NCI-H524 treated with DMSO at 0.1 percent for 48 hours (cell line): ENCODE measurements at places on chromosomes 3 and 15.

DNA sequence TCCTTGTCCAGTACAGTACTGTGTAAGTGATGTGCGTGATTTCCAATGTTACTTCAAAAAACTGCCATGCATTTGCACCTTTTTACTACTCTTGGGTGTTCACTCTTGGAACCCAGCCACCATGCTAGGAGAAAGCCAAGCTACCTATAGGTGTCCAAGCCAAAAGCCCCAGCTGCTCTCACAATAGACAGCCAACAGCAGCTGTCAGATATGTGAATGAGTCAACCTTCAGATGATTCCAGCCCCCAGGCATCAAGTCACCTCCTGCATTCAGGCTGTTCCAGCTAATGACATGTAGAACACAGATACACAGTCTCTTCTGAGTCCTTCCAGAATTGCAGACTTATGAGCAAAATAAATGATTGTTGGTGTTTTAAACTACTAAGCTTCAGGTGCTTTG, 417.7 kb upstream of the TGFBR2 start:
- no peak for DNase-seq

GRCh38 chr15:89370120-89370977, 35.7 kb upstream of the POLG start:
- DNase-seq: no peak

- DNase-seq: no peak
These were observed 133.8 kb upstream of the IQSEC1 start for GRCh38 chr3:13206799-13207577.

GRCh38 chr3:168398371-168399025, 302.8 kb upstream of the GOLIM4 start:
- DNase-seq: no peak

DNA sequence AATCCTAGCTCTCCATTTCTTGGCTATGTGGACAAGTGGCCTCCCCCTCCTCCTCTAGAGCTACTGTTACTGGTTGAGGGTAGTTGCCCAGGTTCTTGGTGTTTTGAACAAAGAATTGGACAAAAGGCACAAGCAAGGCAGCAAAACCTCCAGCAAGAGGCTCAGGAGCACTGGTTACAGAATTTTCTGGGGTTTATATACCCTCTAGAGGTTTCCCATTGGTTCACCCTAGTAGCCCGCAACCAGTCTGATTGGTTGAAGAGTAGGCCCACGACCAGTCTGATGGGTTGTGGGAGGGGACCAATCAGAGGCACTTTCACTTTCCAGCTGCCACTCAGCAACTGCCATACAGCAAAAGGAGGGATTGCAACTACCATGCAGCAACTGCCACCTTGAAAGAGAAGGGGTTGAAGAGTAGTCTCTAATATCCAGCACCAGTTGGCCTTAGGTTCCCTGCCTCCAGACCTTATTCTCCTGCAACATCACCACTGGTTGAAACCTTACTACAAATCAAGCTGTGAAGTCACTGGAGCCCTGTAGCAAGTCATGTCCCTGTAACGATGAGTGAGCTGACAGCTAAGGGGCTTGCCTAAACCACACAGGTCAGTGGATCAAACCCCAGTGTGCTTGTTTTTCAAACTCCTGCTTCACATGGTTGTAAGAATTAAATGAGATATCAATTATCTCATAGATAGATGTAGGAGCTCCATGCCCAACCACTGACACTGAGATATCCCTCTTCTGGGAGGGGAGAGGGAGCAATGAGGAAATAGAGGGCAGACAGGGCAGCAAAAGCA, 2.9 kb upstream of the C15orf39 start:
- DNase-seq: no peak

- DNase-seq: no peak
These were observed 17.1 kb downstream of the SKIC8 start for GRCh38 chr15:78282324-78282723.

DNA sequence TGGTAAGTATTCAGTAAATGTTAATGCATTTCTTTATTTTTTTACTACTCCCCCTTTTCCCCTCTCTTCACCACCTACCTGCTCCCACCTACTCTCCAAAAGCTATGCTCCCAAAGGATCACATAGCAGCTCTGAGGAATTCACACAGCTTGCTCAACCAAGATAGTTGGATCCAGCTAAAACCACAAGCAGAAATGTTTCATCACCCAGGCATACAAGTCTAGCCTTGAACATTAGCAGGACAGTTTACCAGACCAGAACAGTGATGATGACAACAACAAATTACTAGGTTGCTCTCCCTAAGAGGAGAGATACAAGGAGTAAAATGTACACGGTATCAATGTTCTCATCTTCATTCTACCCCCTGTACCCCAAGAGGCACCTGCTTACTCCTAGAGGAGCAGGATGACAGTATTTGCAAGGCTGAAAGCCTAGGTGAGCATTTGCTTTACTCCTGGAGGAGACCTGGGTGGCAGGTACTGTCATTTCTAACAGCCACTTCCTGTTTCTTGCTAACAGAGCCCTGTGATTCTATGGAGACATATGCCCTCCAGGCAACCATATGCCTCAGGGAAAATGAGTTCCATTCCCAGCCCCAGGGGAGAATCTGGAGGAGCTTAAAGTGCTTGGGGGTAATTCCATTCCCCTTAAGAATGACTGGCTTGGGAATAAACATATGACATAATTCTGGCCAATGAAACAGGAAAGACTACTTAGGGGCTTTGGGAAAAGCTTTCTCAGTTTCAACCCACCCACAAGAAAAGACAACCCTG, 237.5 kb downstream of the NTRK3 start:
- peak; percentile 64 for DNase-seq

DNA sequence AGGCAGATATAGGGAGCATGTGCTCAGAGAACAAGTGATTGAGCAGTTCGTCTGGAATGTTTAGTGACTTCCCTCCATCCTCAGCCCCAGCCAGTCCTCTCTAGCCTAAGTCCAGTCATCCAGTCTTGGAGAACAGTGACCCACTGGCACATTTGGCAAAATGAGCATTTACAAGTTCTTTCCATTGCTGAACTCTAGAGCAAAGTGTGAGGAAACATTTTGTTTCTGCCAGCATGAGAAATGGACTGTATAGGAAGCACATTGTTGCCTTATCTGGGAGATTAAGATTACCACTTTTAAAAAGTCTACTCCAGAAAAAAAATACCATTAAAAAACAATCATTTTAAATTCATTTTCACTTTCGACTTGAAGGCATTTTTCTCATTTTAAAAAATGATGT, 353.6 kb downstream of the SHQ1 start:
- no peak for DNase-seq
